ENCODE measurements at places on chromosomes 4 and X. TPM values are rescaled to one million over a fixed set of nuclear protein-coding genes. Genes with fewer than 3 reads are reported as not detected.

- no peak for DNase-seq
These were observed 627.8 kb downstream of the ADGRL3 start for GRCh38 chr4:61827907-61828391.

DNA sequence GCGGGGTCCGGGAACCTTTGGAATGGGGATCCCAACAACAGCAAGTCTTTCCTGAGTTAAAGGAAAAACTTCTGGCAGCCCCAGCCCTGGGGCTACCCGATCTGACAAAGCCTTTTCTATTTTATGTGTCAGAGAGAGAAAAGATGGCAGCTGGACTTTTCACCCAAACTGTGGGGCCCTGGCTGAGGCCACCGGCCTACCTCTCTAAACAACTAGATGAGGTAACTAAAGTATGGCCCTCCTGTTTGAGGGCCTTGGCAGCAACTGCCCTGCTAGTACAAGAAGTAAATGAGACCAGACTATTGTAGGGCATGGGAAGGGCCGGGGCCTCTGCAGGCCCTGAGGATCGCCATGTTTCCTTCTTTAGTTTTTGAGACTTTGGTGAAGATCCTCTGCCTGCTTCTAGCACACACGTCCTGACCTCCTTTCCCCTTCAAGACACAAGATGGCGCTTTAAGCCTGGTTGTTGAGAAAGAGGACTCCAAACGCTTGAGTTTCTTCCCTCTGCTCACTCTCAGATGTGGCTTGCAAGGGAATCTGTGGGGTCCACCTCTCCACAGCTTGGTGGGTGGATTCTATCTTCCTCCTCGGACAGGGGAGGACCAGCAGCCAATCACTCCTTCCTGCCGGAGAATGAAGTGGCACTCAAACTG is 18.5 kb upstream of the DRD5 start:
- peak; percentile 69 for DNase-seq

- no peak for DNase-seq
These were observed 137.4 kb downstream of the NSUN7 start for GRCh38 chr4:40886931-40887763.

DNA sequence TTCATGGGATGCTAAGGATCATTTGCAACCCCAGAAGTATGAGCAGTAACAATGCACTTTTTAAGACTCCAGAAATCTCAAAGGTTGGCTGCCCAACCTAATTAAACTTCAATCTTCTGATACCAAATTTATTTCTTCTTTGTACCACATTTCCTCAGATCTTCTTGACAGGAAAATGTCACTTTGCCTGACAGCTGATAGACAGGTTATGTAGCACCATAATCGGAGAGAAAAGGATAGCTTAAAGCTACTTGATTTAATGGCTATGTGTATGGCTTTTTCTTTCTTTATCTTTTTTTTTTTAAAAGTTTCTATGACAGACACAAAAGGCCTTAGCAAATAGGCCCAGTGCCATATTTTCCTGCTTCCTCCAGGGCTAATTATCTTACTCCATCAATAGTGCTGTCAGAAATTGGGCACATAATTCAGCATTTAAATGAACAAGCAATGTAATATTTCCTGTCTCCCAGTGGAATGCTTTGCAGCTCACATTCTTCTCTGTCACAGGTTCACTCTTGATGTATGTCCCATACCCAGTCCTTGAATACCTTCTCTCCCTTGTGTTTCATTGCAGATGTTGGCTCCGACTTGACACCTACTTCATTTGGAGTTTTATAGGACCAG is 795.7 kb downstream of the ADGRL3 start:
- DNase-seq = no peak

GRCh38 chr4:70365479-70365878 is 4.9 kb downstream of the SMR3A start:
- no peak for DNase-seq

GRCh38 chrX:16882169-16882568 is 12.0 kb upstream of the RBBP7 start:
- peak; percentile 34 for DNase-seq

- no peak for DNase-seq
These were observed 504 bp upstream of the RBM3 start for GRCh38 chrX:48573690-48574269.

Gene DCLK2
- total RNA-seq = not detected

DNA sequence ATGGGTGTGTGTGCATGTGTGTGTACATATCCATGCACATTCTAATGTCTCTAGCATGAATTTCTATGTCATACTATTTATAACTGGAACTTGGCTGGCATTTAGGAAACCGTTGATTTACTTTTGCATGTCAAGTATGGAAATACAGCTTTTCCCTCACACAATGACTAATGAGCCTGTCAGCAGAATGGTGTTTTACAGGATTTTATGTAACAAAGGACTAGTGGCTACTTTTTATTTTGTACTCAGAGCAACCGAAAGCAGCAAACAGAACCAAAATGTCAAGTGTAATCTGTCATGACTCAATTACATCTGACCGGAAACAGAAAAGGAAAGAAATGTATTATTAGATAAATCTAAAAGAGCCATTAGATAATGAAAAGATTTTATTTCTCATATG is 1911.5 kb upstream of the AGA start:
- DNase-seq = no peak

- DNase-seq = no peak
These were observed 161.8 kb upstream of the MAP3K15 start for GRCh38 chrX:19677121-19677520.

DNA sequence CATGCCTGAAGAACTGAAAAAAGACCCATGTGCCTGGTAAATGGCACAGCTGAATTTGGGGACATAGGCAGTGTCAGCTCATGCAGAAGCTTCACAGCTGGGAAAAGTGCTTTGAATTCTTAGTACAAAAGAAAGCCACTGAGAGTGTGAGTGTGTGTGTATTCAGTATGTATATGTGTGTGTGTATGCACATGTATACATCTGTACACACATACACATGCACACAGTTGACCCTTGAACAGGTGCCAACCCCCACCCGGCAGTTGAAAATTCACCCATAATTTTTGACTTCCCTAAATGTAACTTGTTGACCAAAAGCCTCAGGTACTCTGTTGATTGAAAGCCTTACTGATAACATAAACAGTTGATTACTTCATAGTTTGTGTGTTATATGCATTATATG is 49.5 kb upstream of the ENPP6 start:
- DNase-seq = peak; percentile 19

DNA sequence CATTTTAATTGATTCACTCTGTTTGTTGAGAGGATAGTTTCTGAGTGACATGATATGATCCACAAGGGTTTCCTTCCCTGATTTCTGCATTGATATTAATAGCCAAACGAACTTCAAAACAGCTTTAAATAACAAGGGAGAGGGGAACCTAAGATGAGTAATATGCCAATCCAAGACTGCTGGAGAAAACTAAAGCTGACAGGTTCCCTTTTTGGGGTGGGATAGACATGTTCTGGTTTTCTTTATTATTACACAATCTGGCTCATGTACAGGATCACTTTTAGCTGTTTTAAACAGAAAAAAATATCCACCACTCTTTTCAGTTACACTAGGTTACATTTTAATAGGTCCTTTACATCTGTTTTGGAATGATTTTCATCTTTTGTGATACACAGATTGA is 182.2 kb downstream of the AR start:
- DNase-seq = no peak

DNA sequence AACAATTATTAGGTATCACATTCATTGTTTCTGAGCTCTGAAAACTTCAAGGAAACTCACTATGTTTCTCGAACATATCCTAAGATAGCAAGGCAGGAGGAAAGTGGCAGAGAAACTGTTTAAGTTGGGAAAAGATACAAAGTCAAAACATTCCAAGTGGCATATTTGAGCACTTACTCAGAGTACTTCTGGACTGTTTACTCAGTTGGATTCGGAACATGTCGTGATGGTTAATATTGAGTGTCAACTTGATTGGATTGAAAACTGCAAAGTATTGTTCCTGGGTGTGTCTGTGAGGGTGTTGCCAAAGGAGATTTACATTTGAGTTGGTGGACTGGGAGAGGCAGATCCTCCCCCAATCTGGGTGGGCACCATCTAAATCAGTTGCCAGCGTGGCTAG is 298.3 kb downstream of the IL1RAPL2 start:
- DNase-seq = no peak

DNA sequence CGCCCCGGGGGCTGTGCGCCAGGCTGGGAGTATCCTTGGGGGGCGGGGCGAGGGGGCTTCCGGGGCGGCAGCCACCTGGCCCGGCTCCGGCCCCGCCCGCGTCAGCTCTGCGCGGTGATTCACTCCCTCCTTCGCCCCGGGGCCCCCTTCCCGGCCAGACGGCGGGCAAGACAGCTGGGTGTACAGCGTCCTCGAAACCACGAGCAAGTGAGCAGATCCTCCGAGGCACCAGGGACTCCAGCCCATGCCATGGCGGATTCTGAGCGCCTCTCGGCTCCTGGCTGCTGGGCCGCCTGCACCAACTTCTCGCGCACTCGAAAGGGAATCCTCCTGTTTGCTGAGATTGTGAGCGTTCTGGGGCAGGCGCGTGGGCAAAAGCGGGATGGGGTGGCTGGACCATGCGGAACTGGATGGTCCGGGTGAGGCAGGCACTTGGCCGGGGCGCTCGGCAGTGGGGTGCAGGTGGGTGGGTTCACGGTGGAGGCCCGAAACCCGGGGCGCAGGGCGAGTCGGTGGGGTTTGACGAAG is at the start of gene PLP2:
Gene PLP2, plus strand, starts transcription at position 147 of the 528 bp plus-strand sequence. Its CDS starts 103 bp downstream, at position 250.
- DNase-seq = peak; percentile 77

- DNase-seq = no peak
These were observed 62.1 kb downstream of the CC2D2A start for GRCh38 chr4:15531792-15532191.

DNA sequence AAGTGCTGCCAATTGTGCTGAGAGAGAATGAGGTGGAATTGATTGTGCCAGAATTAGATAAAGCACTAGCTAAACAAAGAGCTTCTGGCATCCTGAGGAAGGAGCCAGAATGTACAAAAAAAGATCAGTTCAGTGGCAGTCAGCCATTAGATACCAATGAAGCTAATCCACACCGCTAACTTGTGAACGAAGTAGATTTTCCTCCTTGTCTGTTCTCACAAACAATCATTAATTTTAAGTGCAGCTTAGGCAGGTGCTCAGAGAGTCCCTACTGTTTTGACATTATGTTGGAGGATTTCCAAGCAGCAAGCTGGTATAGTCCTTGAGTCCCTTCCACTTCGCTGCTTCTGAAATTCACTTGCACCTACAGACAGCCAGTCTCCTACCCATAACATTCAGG is 617.4 kb downstream of the CENPC start:
- no peak for DNase-seq
